ENCODE measurements at places on chromosomes 11 and 22.

GRCh38 chr11:104618954-104619353, 279.3 kb downstream of the CASP12 start:
- DNase-seq: no peak

DNA sequence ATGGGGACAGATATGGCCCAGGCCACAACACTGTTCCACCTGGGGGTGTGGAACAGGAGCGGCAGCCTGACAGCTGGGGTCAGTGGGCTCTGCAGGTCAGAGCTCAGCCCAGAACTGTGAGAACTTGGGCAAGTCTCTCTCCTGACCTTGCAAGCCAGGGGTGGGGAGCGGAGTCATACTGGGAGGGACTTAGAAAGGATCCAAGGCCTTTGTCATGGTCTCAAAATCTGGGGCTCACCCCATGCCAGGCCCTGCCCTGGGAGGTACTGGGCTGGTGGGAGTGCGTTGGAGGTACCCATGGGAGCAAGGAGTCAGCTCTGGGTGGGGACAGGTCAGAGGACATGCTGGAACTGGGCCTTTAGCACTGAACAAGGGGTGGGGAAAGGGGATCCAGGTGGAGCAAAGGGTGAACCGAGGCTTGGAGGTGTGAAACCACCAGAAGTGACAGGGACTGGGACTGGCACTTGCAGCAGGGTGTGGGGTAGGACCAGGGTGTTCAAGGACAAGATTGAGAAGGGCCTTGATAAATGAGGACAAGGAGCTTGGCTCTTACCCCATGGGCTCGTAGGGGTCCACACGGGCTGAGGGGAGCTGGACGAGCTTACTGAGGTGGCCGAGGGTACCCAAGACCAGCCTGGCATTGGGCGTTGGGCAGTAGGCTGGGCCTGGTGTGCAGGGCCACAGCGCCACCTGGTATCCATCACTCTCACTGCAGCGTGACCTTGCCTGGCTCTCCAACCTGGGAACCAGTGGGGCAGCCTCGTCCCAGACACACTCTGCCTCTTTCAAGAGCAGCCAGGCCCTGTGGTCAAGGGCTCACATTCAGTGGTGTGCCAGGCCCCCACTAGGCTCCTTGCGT, 7.4 kb upstream of the PMM1 start:
- DNase-seq: peak; percentile 44

- DNase-seq: no peak
Observed at GRCh38 chr11:84899740-84900139, 727.4 kb downstream of the DLG2 start.

DNA sequence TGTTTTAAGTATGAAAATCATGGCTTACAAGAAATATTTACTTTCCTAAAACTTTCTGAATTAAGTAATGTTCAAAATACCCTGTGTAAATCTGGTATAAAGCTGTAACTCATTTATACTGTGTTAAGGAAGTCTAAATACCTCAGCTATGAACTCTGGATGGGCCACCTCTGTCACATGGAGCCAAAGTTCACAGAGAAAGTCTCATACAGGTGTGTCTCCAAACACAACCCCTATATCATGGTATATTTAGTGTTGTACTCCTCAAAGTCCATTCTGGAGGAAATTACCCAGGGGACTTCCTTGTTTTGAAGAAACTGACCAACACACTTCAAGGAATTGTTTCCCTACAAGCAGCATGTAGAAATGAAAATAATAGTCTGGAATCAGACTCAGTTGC, 909.2 kb upstream of the TENM4 start:
- no peak for DNase-seq

GRCh38 chr11:122190768-122191167, 74.8 kb upstream of the BLID start:
- DNase-seq: no peak

- DNase-seq: no peak
Observed at GRCh38 chr11:105236664-105237063, 97.1 kb upstream of the CARD18 start.

DNA sequence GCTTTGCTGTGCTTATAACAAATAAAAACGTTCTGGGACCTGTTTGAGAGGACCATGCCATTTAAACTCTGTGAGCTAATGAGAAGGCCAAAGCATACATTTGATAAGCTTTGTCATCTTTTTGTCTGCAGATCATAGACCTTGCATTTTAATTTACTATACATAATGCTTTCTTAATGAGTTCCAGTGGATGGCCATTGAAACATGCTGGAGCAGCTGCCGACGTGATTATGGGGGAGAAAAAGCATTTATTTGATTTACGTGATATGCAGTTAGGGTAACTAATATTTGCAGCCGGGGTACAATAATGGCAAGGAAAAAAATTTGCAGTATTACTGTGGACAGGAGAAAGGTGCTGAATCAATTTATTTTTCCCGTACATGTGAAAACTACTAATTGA, 240.2 kb downstream of the FAT3 start:
- DNase-seq: no peak

DNA sequence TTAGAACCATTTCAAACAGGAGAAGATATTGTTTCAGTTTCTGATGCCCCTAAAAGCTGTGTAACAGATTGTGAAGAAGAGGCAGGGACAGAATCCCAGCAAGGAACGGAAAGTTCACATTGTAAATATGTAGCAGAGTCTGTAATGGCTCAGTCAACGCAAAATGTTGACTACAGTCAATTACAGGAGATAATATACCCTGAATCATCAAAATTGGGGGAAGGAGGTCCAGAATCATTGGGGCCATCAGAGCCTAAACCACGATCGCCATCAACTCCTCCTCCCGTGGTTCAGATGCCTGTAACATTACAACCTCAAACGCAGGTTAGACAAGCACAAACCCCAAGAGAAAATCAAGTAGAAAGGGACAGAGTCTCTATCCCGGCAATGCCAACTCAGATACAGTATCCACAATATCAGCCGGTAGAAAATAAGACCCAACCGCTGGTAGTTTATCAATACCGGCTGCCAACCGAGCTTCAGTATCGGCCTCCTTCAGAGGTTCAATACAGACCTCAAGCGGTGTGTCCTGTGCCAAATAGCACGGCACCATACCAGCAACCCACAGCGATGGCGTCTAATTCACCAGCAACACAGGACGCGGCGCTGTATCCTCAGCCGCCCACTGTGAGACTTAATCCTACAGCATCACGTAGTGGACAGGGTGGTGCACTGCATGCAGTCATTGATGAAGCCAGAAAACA, 40.8 kb downstream of the IGLL1 start:
- peak; percentile 57 for DNase-seq

DNA sequence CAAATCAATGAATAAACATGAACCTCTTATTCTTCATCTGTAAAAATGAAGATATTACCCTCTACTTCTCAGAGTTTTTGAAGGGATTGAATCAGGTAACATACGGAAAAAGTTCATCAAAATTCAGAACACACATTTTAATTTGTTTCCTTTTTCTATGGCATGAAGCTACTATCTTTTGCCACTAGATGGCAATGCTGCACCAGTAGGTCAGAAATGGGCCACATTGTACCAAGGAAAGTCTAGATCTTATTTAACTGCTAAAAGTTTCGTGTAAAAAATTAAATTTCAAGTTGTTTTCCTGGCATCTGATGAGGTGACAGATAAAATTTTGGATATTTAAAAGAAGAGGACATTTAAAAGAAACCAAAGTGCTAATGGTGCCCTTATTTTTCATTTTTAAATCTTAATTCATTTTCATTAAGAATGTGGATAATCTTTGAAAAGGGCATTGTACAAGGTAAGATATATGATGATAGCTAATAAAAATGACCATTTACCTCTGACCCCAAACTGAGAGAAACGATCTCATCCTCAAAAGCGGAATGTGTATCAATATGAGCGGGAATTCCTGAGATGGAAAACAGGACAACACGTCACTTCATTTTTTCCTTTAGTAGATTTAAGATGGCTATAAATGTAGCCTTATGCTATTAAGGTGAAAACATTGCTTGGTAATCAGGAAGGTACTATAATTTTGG, 16.1 kb downstream of the ALKBH8 start:
- DNase-seq: no peak

DNA sequence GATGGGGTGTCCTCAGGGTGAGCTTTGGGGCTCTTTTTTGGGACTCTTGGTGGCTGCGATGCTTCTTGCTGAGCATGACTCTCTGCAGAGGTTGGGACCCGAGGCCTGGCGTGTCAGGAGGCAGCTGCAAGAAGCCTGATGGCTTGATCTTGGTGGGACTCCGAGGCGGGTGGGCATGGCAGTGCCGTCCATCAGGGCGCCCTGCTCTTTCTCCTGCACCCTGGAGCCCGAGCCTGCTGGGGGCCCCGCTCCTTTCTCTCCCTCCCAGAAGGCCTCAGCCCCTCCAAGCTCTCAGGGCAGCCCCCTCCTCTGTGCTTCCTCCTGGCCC, 432.7 kb downstream of the TBC1D22A start:
- DNase-seq: no peak

- DNase-seq: no peak
Observed at GRCh38 chr11:110921742-110922521, 209.7 kb upstream of the ARHGAP20 start.

DNA sequence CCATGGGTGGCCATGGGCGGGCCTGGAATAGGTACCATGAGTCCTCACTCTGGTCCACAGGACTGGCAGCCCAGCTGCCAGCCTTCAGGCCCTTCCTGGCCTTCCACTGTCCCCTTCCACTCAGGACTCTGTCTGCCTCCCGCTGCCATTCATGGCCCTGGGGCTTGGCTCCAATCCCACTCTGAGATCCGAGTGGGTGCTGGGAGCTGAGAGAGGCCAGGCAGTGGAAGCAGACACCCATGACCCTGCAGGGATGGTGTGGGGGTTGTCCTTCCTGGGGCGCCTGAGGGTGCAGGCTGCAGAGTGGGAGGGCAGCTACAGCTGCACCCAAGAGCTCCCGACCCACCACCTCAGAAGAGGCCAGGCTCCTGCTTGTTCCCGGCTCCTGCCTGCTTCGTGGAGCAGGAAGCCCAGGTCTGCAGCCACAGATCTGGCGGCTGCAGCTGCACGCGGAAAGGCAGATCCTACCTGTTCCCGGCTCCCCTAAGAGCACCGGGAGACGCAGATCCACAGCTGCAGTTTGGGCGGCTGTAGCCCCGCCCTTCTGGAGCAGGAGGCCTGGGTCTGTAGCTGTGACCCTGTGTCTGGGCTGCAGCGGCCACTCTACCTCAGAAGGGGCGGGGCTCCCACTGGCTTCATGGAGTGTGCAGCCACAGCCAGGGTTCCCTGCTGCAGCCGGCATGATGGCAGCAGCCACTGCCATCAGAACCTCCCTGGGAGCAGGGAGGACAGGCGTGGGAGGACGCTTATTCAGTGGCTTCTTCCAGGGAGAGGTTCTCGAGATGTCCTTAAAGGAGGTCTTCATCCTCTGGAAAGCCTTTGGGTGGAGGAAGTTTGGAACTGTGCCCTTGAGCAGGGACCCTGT, 27.5 kb downstream of the IGHMBP2 start:
- DNase-seq: no peak

DNA sequence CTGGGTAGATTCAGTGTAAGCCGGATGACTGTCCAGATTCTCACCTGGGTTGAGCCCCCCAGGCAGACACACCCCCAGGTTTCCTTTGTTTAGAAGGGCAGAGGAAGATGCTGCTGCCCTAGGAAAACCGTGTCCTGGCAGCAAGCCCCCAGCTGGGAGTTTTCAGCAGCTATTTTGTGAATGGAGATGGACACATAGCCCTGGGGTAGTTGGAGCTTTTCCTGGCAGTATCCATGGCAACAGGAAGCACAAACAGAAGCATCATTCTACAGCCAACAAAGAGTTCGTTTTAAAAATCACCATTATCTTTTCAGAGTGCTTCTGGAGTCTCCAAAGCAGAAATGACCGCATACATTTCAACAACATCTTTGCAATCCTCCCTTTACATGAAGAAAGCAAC, 245.5 kb downstream of the BRD1 start:
- peak; percentile 36 for DNase-seq

DNA sequence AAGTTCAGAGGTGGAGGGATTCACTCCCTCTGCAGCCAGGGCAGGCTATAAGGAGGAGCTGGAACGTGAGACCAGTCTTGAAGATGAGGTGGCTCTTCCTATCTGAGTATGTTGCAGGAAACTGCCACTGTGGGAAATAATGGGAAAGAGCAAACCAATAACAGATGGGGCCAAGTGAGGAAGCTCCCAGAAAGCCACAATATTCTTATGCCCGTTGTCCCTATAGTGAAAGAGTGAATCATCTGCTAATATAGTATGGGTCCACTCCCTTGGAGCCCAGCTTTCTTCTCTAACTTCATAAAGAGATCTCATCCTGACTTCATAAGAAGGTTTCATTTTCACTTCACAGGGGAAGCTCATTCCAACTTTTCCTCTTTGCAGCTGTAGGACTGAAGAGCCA, 206.4 kb downstream of the BLID start:
- DNase-seq: no peak

DNA sequence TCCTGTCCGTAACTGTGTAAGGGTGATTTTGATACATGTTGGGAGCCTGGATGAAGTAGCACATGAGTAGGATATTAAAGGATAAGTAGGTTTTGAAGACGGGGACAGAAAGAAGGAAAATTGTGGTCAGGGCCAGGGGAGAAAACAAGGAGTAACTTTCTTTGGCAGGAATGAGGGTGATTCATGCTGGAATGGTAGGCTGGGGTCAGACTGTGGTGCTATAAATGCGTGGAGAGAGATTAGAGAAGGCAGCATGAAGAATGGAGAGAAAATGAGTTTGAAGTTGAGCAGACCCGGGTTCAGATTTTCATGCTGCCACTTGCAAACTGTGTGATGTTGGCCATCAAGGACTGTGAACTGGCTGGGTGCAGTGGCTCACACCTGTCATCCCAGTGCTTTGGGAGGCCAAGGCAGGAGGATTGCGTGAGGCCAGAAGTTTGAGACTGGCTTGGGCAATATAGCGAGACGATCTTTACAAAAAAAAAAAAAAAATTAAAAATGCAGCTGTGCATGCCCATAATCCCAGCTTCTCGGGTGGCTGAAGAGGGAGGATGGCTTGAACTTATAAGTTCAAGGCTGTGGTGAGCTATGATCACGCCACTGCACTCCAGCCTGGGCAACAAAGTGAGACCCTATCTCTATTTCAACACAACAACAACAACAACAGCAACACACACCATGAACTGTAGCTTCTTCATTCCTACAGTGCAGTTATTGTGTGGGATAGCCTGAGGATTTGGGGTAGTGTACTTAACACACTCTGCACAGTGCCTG, 22.3 kb downstream of the ZBTB16 start:
- no peak for DNase-seq

GRCh38 chr11:117097389-117098268, 599 bp downstream of the SIK3 start:
- DNase-seq: peak; percentile 53

DNA sequence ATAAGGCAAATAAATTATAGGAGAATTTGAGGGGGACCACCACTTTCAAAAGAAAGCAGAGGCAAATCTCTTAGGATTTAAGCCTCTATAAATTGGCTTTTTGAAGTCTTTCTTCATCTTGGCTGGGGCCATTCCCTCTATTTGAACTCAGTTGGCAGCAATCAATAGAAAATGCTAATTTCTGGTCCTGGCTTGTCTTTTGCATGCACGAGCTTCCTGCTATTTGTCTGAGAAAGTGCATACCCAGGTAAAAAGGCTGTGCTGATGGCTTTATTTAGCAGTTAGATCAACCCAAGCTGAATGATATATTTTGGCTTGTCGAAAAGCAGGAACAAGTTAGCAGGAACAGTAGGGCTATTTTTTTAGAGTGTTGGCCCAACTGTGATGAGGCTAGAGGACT, 64.1 kb upstream of the GRAMD1B start:
- no peak for DNase-seq

GRCh38 chr11:13343067-13343466, 65.5 kb downstream of the BMAL1 start:
- no peak for DNase-seq

GRCh38 chr11:121714351-121714750, 261.6 kb upstream of the SORL1-AS1 start:
- DNase-seq: no peak

- no peak for DNase-seq
Observed at GRCh38 chr11:71135112-71135511, 117.3 kb downstream of the SHANK2 start.

Data from hypothalamus (tissue), 51 donors.